Activated T-cell treated with anti-CD3 and anti-CD28 coated beads, Interleukin-2, amount 50 U/mL, for 48 hours (primary cell): ENCODE measurements at places on chromosomes 6 and 20.

GRCh38 chr6:22907085-22907484, 337.7 kb downstream of the HDGFL1 start:
- no peak for DNase-seq

- no peak for DNase-seq
These were observed 120.4 kb downstream of the RNGTT start for GRCh38 chr6:88843040-88843439.

DNA sequence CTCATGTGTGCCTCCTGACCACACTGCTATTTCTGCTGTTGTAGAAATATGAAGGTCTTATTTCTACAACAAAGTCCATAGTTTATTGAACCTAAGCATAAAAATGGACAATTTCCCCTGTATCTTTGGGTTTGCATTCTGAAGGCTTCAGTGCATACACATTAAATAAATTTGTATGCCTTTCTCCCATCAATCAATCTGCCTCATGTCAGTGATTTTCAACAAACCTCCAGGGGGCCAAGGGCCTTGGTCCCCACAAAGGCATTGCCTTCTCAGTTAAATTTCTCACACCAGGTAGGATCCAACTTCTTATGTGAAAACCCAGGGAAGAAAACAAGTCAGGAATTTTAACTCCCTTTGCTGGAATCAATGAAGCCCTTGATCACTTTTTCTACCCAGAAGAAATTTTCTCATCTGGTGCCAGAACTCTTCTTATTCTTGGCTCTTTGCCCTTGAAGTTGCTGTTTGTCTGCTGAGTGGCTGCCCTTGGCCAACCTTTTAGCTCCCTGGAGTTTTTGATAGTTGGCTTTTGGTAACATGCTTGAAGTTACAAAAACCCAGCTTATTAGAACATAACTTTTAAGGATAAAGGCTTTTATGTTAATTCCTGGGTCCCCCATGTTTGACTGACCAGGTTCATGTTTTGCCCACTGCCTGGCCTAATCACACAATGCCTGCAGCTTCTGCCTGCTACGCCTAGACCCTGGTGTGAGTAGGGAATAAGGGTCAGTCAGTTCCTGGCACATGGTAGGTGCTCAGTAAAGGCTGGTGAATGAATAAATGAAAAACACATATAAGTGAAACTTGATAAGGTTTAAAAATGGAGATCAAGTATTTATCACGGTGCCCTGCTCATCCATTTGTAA, 37.0 kb downstream of the SHLD1 start:
- no peak for DNase-seq

- no peak for DNase-seq
These were observed 176.9 kb upstream of the SUPT3H start for GRCh38 chr6:45554591-45554990.

DNA sequence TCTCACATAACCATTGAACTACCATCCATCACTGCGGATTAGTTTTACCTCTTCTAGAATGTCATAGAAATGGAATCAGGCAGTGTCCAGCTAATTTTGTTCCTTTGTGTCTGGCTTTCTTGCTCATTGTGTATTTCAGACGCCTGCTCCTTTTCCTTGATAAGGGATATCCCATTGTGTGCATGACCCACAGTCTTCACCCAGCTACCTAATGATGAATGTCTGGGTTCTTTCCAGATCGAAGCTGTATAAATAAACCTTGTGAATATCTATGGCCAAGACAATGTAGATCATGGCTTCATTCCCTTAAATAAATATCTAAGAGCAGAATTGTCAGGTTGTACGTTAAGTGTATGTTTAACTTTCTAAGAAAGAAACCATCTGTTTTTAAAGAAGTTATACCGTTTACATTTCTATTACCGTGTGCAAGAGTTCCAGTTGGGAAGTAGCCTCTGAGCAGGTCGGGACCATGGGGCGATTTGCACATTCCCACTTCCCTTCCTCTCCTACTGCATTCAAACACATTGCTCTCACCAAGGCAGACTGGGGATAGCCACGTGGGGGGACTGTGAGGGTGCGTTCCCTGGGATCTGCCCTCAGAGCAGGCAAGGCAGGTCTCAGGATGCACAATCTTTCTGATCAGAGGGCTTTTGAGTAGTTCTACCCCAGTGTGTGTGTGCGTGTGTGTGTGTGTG, 13.1 kb downstream of the CD93 start:
- no peak for DNase-seq

GRCh38 chr20:29297411-29298270, 1959.8 kb upstream of the DEFB115 start:
- no peak for DNase-seq
